T1000 (cell line): ENCODE measurements at places on chromosomes 6 and 20.

DNA sequence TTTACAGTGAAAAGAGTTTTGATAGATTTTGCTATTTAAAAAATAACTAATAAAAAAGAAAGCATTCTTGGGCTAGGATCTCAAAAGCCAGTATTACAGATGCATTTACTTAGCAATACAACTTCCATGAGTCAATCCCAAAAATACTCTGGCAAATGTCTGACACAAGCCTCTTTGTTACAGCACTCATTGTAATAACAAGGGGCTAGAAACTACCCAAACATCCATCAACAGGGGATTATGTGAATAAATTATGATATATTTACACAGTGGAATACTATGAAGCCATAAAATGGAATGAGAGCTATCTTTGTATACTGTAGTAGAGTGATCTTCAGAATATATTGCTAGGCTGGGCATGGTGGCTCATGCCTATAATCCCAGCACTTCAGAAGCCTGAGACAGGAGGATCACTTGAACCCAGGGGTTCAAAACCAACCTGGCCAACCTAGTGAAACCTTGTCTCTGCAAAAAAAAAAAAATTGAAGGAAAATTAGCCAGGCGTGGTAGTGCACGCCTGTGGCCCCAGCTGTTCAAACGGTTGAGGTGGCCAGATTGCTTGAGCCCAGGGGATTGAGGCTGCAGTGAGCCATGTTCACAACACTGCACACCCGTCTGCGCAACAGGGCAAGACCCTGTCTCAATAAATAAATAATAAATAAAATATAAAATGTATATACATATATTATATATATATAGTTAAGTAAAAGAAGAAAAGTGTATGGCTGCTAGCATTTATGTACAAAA is 34.7 kb upstream of the TOP1 start:
- DNase-seq, result no peak

- no peak for DNase-seq
Observed at GRCh38 chr6:147058786-147059385, 145.3 kb upstream of the STXBP5 start.

GRCh38 chr6:72733045-72733444 is 111.2 kb downstream of the KCNQ5 start:
- no peak for DNase-seq

GRCh38 chr6:148295261-148295887 is 47.3 kb upstream of the SASH1 start:
- DNase-seq, result no peak

DNA sequence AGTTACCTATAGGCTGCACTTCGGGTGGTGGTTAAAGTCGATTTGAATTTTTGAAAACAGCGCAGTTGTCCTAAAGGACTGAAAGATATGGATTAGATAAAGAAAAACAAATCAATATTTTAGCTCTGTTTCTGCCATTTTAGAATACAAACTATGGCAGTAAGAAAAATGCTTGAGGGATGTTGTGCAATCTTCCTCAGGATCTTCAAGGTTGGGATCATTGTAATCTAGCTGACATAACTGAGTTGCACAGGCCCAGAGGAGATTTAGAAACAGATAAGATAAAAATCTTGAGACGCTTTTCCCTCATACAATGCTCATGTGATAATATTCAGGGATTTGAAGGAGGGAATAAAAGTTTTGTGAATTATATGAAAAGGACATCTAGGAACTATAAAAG is 926 bp downstream of the PEX3 start:
- DNase-seq, result no peak

GRCh38 chr20:22243067-22243466 is 341.3 kb downstream of the FOXA2 start:
- DNase-seq, result no peak

- no peak for DNase-seq
Observed at GRCh38 chr6:32194825-32195651, 2.6 kb upstream of the GPSM3 start.

GRCh38 chr20:63036291-63036690 is 29.5 kb upstream of the BHLHE23 start:
- no peak for DNase-seq

- DNase-seq, result no peak
Observed at GRCh38 chr6:89272596-89272995, 42.5 kb downstream of the GABRR2 start.

DNA sequence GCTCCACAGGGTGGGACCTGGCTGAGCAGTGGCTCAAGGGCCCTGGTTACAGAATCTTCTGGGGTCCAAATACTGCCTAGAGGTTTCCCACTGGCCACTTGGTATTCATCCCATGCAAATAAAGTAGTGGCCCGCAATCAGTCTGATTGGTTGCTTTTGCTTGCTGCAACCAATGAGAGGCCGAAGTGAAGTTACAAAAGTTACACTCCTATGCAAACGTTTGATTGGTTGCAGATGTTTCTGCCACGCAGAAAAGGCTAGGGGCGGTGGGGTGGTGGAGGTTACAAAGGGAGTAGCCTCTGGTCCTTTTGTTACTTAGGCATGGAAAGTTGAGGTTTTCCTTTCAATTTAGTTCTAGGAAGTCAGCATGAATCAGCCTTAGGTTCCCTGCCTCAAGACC is 3.6 kb upstream of the NHLRC1 start:
- DNase-seq, result no peak

DNA sequence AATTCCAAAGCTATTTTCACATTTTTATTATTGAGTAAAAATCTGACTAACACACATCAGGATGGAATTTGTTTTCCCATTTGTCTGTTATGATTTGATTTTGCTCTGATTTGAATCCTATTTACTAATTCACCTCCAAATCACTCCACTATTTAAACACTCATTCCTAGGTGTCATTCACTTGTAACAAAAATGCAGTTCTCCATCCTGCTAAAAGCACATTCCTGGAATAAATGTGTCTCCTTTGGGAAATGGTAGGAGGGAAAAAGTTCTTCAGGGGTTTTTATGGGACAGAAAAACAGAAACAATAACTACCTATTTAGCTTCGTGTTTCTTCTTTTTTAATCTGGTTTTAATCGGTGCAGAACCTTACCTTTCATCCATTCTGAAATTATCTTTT is 494.1 kb upstream of the CITED2 start:
- no peak for DNase-seq

DNA sequence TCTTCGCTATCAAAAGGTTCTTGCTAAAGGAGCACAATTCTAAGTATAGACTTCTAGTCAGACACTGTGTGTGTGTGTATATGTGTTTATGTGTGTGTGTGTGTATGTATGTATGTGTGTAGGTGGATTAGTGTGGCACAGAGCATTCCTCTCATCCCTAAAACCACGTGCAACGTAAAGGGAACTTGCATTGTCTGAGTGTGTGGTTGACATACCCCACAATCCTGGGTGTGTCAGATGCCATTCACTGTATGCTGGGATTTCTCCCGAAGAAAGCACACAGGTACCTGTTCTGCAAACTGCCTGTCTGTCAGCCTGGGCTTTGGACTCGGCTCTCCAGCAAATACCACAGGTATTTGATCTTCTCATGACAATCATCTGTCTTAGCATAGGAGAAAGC is 42.3 kb upstream of the TBC1D7 start:
- no peak for DNase-seq

GRCh38 chr6:125200941-125201340 is 47.4 kb downstream of the TPD52L1 start:
- no peak for DNase-seq

- no peak for DNase-seq
Observed at GRCh38 chr6:163092876-163093275, 321.6 kb upstream of the QKI start.

GRCh38 chr6:34916348-34916967 is 27.4 kb downstream of the ANKS1A start:
- DNase-seq, result no peak

GRCh38 chr6:111239461-111239860 is 152.2 kb downstream of the SLC16A10 start:
- no peak for DNase-seq

GRCh38 chr6:112113431-112113830 is 26.0 kb downstream of the FAM229B start:
- no peak for DNase-seq

- DNase-seq, result no peak
Observed at GRCh38 chr6:158627940-158628211, 16.7 kb downstream of the DYNLT1 start.

DNA sequence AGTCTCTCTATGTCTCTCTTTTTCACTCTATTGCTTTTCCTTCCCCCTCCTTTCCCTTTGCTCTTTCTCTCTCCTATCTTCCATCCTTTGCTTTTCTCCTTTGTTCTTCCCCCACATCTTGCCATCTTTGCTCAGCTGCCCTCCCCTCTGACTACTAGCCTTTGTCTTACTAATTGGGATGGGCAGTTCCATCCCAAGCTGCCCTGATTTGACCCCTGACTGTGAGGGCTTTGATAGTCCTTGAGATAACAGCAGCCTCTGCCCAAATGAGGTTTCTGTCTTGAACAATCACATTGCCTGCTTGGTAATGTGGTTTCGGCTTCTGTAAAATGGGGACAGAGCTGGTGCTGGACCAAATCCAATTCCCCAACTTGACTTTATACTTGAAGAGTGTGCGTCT is 327.7 kb downstream of the DHX35 start:
- DNase-seq, result no peak

DNA sequence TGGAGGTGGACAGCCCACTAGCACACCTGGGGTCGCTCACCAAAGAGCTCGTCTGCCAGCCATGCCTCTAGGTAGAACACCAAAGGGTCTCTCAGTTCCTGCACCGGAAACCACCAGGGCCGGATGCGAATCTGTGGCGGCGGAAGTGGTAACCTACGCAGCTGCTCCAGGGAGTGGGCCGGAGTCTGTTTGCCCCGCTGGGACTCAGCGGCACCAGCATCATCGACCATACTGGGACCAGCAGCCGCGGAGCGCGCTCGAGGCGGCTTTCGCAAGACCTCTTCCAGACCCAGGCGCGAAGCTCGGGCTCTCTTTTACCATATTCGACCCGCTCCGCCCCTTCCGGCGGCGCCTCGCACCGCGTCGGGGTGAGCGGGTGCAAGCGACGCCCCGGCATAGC is at the start of gene OOEP:
OOEP (minus strand) TSS at position 335 of the 400 bp plus-strand sequence; CDS start at position 230, 105 bp downstream.
- no peak for DNase-seq

GRCh38 chr6:30244560-30244959 is 31.4 kb upstream of the TRIM26 start:
- no peak for DNase-seq

GRCh38 chr6:108102965-108103364 is 28.4 kb upstream of the OSTM1 start:
- DNase-seq, result no peak

GRCh38 chr6:30790724-30791383 is 46.5 kb upstream of the IER3 start:
- DNase-seq, result no peak

- peak; percentile 86 for DNase-seq
Observed at GRCh38 chr6:63527658-63528514, 44.4 kb upstream of the LOC128125822 start.

DNA sequence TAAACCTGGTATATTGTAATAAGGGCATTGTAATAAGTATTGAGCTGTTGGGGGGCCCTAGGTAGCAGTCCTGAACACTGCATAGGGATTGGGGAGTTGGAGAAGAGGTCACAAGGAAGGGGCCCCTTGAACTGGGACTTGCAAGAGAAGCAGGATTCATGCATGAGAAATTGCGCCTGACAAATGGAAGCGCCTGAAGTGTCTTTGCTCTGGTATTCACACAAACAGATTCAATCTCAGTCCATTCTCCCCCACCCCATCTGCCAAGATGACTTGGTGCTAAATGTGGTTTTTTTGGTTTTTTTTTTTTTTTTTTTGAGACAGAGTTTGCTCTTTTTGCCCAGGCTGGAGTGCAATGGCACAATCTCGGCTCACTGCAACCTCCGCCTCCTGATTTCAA is 87.1 kb downstream of the CAP2 start:
- DNase-seq, result no peak

DNA sequence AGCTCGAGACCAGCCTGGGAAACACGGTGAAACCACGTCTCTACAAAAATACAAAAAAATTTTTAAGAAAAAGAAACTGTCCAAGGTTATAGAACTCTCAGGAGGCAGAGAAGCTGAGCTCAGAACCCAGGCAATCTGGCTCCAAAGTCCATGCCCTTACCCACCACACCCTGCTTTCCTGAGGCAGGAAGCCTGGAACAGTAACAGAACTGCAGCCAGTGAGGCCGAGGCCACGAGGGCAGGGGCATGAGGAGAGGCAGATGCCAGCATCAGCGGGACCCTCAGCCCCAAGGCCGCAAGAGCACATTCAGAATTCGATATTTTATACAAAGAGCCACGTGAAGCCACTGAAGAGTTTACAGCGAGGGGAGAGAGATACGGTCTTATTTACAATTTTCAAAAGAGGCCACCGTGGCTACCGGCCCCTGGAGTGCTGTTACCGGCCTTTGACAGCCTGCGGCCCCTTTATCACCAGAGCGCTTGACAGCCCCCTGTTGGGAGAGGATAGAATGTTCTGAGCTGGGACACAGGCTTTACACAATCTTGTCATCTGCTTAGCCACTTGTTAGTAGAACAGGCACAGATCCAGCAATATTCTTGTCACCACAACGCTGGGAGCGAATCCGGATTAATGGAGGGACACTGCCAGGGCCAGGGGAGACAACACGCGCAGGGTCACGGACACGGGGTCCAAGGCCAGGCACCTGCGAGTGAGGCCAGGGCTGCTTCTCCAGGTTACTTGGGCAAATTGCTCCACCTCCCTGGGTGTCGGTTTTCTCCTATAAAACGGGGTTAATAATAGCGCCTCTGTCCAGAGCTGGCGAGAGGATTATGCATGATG is 5.6 kb downstream of the SPATA2 start:
- no peak for DNase-seq

DNA sequence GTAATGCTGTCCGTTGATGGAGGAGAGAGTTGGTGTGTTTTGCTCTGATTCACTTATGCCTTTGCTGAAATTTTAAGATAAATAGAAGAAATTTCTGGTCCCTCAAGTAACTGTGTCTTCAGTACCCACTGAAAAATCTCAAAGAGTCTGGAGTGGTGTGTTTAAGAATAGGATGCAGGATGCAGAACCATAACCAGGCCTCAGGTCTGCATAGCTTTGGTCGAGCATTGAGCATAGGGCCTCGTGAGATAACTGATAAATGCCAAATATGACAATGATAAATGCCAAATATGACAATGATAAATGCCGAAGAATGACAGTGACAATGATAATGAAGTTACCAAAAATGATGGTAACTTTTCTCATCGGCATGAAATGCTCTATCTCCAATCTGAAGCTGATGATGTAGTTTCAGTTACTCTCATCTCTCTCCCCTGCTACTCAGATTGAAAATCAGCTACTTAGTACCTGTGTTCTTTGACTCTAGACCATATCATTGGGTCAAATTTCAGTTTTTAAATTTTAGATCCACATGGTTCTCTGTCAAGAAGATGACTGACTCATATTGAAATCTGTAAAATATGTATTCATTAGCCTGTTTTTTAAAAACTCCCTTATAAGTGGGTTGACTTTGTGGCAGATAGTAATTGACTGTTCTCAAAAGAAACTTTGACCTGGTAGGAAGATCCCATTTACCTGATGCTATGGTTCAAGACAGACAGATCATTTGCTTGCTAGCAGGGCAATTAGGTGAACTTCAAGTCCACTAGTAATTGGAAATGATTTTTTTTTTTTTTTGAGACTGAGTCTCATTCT is 96.6 kb downstream of the SLC16A10 start:
- no peak for DNase-seq

DNA sequence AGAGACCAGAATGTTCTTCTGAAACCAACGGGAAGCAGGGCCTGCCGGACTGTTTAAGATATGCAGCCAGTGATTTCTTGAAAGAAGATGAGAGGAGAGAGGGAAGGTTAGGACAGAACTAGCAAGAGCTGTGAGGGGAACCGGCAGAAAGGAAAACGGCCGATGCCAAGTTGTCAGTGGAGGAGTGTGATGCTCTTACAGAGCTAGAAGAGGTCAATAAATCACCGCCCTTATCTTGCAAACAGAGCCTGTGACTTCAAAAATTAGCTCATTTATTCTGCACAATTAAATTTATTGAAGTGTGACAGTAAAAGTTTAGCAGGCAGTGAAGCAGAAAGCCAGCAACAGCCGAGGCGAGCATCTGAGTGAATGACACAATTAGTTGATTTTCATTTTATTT is 509.5 kb upstream of the ID4 start:
- no peak for DNase-seq
